Stimulated activated CD4-positive, alpha-beta T cell treated with anti-CD3 and anti-CD28 coated beads, Interleukin-1b, Interleukin-23, amount 100 ng/mL, for 1 hour (primary cell): ENCODE measurements at places on chromosomes 11 and 22.

- DNase-seq = no peak
These were observed 78.2 kb downstream of the FBLN1 start for GRCh38 chr22:45580726-45581381.

- DNase-seq = no peak
These were observed 33.3 kb downstream of the MARK2 start for GRCh38 chr11:63871962-63872799.

DNA sequence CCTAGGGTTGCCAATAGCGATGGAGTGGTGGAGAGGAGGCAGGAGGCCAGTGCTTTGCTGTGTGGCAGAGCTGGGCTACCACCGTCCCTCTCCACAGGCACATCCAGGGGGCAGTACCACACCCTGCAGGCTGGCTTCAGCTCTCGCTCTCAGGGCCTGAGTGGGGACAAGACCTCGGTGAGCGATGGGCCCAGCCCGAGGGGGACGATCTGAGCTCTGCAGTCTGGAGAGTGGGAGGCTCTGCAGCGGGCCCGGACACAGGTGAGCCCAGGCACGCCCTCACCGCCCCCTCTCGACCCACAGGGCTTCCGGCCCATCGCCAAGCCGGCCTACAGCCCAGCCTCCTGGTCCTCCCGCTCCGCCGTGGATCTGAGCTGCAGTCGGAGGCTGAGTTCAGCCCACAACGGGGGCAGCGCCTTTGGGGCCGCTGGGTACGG is 2.5 kb downstream of the PKP3 start:
- no peak for DNase-seq

DNA sequence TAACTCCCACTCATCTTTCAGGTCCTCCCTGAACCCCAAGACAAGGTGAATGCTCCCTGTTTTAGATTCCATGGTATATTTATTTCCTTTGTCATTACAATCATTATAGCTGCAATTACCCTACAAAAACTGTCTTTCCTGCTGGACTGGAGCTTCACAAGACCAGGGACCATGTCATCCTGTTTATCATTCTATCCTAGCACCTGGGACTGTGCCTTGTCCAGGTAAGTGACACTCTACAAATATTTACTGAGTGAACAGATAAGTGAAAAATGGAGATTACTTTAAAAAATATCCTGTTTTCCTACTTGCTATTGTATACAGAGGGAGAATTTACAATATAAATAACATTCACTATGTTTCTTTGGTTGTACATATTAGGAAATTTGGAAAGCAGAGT is 22.5 kb upstream of the ELF5 start:
- no peak for DNase-seq

- no peak for DNase-seq
These were observed 765 bp downstream of the RCOR2 start for GRCh38 chr11:63915961-63916836.

GRCh38 chr11:92888696-92889095 is 80.8 kb upstream of the MTNR1B start:
- DNase-seq = no peak

- DNase-seq = no peak
These were observed 775.4 kb downstream of the LUZP2 start for GRCh38 chr11:25272214-25272613.

GRCh38 chr11:86595451-86595850 is 77.0 kb downstream of the ME3 start:
- no peak for DNase-seq

DNA sequence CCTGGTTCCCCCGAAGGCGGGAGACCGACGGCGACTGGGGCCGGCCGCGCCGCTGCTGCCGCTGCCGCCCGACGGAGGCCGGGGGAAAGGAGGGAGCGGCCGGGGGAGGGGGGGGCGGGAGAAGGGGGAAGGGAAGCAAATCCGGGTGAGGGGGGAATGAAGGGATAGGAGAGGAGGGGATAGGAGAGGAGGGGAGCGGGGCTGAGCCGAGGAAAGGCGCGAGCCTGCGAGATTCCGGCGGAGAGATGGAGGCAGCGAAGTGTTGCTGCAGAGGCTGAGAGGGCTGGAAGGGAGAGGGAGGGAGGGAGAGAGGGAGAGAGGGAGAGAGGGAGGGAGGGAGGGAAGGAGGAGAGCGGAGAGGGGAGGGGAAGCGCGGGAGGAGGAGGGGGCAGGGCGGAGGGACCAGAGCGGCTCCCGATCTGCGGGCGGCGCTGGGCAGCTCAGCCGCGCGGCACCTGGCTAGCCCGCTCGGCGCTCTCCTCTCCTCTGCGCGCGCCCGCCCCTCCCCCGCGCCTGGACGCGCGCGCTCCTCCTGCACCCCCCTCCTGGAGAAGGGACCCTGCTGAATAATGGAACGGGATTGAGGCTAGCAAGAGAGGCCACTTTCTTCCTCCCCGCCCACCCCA is 52.3 kb downstream of the SLC22A12 start:
- no peak for DNase-seq

DNA sequence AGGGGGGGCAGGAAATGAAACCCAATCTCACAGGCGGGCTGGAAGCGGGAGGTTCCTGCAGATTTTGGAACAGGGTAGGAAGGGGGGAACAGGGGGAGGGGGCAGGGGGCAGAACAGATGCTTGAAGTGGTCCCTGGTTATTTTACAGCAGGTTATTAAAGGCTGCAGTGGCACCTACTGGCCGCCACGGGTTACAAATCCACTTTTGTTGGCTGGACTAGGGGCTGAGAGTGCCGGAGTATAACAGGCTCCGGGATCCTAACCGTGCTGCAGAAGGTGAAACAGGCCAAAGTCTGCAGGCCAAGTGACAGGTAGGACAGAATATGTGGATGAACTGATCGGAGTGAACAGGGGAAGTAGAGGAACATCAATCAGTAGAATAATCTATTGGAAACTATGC is 2.5 kb downstream of the ROBO3 start:
- DNase-seq = no peak
